Placental epithelial cell (primary cell): ENCODE measurements at places on chromosomes 1 and 21. TPM values are rescaled to one million over a fixed set of nuclear protein-coding genes. Genes with fewer than 3 reads are reported as not detected.

NFASC gene
- total RNA-seq, result under 0.01 TPM in 2 replicates

ZRANB2 gene
- 31.0 and 38.1 TPM in 2 replicates for total RNA-seq

ILF2 gene
- 147 and 215 TPM in 2 replicates for total RNA-seq

SASS6 gene
- total RNA-seq, result 2.2 and 2.4 TPM in 2 replicates

NPR1 gene
- 0.22 and 0.39 TPM in 2 replicates for total RNA-seq

NKAIN1 gene
- total RNA-seq, result 0.11 and 0.79 TPM in 2 replicates

SPRR4 gene
- total RNA-seq, result not detected in 2 replicates

CFHR5 gene
- total RNA-seq, result not detected in 2 replicates

FTCD gene
- total RNA-seq, result 0.39 and 0.65 TPM in 2 replicates

NBPF6 gene
- not detected in 2 replicates for total RNA-seq

PKP1 gene
- total RNA-seq, result 48.3 and 106 TPM in 2 replicates

CHIA gene
- under 0.01 and 0.11 TPM in 2 replicates for total RNA-seq

S100A8 gene
- not detected in 2 replicates for total RNA-seq

SUCO gene
- total RNA-seq, result 180 and 207 TPM in 2 replicates

CD2 gene
- total RNA-seq, result not detected in 2 replicates

MYOC gene
- total RNA-seq, result not detected in 2 replicates

BEST4 gene
- under 0.01 and 0.11 TPM in 2 replicates for total RNA-seq

OR10J1 gene
- not detected in 2 replicates for total RNA-seq

CDC20 gene
- total RNA-seq, result 6.7 and 33.5 TPM in 2 replicates

ANKRD65 gene
- total RNA-seq, result 1.6 and 2.7 TPM in 2 replicates

SLC2A5 gene
- 0.87 and 2.4 TPM in 2 replicates for total RNA-seq

LCE2B gene
- not detected in 2 replicates for total RNA-seq

ISG20L2 gene
- 31.1 and 34.2 TPM in 2 replicates for total RNA-seq

RIPPLY3 gene
- 0.33 and 0.79 TPM in 2 replicates for total RNA-seq

SERPINC1 gene
- total RNA-seq, result not detected in 2 replicates

NLRP3 gene
- 1.2 and 4.9 TPM in 2 replicates for total RNA-seq

SOAT1 gene
- 9.0 and 21.8 TPM in 2 replicates for total RNA-seq

PALMD gene
- total RNA-seq, result not detected in 2 replicates

TDRD10 gene
- total RNA-seq, result not detected in 2 replicates

RORC gene
- total RNA-seq, result not detected in 2 replicates

DMRTA2 gene
- total RNA-seq, result not detected in 2 replicates

ZBTB7B gene
- total RNA-seq, result 26.3 and 29.4 TPM in 2 replicates

LCE6A gene
- not detected in 2 replicates for total RNA-seq

ABCA4 gene
- total RNA-seq, result 0.39 and 0.76 TPM in 2 replicates

GON4L gene
- total RNA-seq, result 27.5 and 40.4 TPM in 2 replicates

TFAP2E gene
- 0.76 and 1.2 TPM in 2 replicates for total RNA-seq

HDAC1 gene
- 72.1 and 80.5 TPM in 2 replicates for total RNA-seq

IQGAP3 gene
- 4.3 and 18.7 TPM in 2 replicates for total RNA-seq

B4GALT3 gene
- 23.6 and 43.4 TPM in 2 replicates for total RNA-seq

PTPN22 gene
- total RNA-seq, result not detected in 2 replicates

KRTAP7-1 gene
- not detected in 2 replicates for total RNA-seq

PRAMEF33 gene
- not detected in 2 replicates for total RNA-seq

ITPKB gene
- 10.4 and 18.8 TPM in 2 replicates for total RNA-seq

HSPB7 gene
- total RNA-seq, result 0.22 TPM in 1 of 2 replicates, not detected in the other

NOTCH2 gene
- 103 and 110 TPM in 2 replicates for total RNA-seq

PLPPR4 gene
- total RNA-seq, result not detected in 2 replicates

CZIB gene
- 34.2 and 35.2 TPM in 2 replicates for total RNA-seq
